ENCODE measurements at places on chromosomes 6 and 20.

GRCh38 chr6:82951389-82951788, 114.3 kb downstream of the UBE3D start:
- no peak for DNase-seq

GRCh38 chr6:39416728-39417127, 94.2 kb upstream of the KCNK16 start:
- DNase-seq = peak; percentile 69

DNA sequence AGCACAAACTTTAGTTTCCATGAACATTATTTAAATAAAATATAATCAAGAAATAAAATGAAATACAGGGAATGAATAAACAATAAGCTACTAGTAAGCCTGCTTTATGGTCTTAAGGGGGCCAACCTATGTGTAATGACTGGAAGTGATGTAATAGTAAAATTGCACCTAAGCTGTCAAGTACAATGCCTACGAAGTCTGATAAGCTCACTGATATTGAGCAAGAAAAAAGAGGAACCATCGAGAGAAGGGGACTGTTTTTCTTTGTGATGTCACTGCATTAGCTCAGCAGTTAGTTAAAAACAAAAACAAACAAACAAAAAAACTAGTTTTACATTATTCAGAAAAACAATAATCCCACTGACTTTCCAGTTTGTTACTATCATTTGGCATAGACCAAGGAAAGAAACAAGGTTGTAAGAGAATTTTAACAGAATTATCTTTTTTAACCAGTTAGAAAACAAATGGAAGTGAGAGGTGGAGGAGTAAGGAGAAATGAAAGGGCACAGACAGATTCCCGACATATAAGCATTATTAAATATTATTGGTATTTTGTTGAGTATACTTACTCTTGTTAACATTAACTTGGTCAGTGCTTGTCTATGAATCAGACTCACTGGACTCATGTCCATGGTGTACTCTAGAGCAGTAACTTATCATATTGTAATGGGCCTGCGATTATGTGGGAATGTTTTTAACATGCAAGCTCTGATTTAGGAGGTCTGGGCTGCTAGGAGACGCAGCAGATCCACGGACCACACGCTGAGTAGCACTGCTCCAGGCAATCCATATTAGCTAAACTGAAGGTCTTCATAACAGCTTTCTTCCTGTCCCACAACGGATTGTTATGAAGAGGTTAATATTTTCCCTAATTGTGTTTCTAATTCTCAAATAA, 99.6 kb upstream of the HMGCLL1 start:
- peak; percentile 48 for DNase-seq

- no peak for DNase-seq
Observed at GRCh38 chr6:47245745-47246371, 63.8 kb downstream of the TNFRSF21 start.

DNA sequence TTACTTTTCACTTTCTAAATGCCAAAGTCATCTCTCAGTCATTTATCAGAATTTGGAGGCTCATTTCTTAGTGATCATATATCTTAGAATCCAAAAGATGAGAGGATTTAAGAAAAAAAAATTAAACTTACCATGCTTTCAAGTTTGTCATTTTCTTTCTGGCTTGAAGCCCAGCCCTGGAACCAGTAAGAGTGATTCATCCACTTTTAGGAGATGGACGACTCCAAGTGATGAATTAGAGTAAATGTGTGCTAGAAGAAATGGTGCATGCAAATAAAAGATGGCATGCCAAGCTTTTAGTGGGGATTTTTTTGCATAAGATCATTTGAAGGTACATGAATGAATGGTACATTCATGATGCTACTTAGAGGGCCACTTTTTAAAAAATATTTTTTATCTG, 20.1 kb downstream of the PLCB1 start:
- DNase-seq = peak; percentile 52

GRCh38 chr6:97677626-97678025, 394.6 kb upstream of the MMS22L start:
- no peak for DNase-seq

DNA sequence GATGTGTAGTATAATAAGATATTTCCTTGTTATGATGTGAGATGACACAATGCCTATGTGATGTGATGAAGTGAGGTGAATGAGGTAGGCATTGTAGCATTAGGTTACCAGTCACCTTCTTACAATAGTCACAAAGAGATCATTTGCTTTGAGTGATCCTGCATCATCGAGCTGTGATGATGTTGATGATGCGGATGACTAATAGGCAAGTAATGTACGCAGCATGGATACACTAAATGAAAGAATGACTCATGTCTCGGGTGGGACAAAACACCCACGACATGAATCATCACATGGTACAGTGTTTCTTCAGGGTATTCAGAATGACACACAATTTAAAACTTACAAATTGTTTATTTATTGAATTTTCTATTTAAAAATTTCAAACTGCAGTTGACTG, 806.3 kb upstream of the GJE1 start:
- DNase-seq = peak; percentile 98

DNA sequence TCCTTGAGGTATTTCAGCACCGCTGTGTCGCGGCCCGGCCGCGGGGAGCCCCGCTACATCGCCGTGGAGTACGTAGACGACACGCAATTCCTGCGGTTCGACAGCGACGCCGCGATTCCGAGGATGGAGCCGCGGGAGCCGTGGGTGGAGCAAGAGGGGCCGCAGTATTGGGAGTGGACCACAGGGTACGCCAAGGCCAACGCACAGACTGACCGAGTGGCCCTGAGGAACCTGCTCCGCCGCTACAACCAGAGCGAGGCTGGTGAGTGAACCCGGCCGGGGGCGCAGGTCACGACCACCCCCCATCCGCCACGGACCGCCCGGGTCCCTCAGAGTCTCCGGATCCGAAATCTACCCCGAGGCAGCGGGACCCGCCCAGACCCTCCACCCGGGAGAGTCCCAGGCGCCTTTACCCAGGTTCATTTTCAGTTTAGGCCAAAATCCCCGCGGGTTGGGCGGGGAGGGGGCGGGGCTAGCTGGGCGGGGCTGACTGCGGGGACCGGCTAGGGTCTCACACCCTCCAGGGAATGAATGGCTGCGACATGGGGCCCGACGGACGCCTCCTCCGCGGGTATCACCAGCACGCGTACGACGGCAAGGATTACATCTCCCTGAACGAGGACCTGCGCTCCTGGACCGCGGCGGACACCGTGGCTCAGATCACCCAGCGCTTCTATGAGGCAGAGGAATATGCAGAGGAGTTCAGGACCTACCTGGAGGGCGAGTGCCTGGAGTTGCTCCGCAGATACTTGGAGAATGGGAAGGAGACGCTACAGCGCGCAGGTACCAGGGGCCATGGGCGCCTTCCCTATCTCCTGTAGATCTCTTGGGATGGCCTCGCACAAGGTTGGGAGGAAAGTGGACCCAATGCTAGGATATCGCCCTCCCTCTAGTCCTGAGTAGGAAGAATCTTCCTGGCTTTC, 693 bp downstream of the HLA-F start:
- no peak for DNase-seq

DNA sequence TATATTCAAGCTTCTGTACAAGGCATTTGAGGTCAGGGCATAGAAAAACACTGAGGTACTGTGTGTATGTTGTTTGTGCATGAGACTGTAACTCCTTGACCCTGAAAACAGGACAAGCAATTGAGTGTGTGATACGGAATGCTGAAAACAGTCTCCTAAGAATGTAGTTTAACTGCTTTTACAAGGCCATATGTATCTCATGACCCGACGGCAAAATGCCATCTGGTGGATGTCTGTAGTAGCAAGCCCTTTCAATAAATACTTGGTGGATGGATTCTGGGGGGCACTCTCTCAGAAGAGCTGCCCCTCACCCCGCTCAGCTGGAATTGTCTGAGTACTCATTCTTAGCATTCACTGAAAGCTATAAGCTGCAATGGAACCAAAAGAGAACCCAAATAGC, 69.3 kb upstream of the EYS start:
- peak; percentile 13 for DNase-seq

DNA sequence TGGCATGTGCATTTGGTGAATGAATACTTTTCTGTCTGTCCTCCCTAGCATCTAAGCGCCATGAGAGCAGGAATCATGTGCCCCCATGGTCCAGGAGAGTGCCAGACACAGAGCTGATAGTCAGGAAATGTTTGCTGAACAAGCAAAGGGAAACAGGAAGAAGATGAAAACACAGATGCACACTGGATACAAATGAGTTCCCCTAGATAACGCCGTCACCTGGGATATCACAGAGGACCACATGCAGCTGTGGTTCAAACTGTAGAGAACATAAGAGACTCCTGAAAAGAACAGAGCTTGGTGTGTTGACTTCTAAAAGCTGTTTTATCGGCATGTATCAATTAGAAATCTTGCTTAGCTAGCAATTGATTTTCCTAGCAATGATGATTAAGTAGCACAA, 293.7 kb downstream of the BTBD3 start:
- no peak for DNase-seq

DNA sequence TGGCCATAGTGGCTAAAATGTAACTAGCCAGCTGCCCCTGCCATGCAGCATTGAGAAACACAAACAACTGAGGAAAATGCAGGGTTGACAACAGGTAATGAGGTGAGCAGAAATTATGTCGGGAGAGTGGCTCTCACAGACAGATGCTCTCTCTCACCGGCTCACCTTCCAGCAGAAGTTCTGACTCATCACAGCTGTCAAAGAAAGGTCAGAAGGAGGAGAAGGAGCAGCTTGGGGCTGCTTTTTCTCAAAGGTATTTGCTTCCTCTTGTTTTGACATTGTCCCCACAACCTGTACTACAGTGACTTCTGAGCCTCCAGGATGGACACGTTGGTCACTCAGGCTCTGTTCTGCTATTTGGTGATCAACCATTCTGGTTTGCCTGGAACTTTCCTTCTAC, 190.5 kb upstream of the HEY2 start:
- no peak for DNase-seq

DNA sequence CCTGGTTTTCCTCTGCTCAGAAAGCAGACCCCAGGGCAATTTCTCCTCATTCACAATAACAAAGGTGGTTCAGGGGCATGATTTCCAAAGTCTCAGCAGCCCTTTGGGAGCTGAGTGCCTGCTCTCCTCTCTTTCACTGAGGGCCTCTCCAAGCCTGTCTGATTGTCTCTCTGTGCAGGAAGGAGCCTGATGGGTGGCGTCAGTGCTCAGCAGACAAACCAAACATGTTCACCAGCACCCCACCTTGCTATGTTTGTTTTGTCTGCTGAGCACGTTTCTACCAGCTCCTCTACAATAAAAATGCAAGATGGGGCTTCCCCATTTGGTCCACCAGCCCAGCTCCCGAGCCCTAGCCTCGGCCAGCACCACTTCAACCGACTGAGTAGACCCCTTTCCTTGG, 25.4 kb upstream of the TCP11 start:
- no peak for DNase-seq

DNA sequence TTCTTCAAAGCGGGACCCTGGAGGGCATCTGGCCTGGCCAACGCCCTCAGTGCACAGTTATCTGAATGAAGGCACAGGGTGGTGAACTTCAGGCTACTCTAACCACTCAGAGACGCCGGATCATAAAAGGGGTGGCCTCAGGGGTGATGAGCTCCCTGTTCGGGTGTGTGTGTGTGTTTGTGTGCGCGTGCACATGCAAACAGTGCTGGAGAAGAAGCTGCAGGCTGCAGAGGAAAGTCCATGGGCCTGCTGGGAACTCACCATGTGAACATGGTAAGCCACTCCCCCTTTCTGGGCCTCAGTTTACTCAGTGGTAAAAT, 42.0 kb downstream of the KIAA1755 start:
- DNase-seq = no peak

GRCh38 chr6:27672113-27672799, 199.4 kb upstream of the ZNF184 start:
- DNase-seq = peak; percentile 73

- no peak for DNase-seq
Observed at GRCh38 chr20:46330072-46330763, 21.9 kb upstream of the CDH22 start.

GRCh38 chr6:41209547-41210320, 8.8 kb upstream of the TREML2 start:
- DNase-seq = no peak

DNA sequence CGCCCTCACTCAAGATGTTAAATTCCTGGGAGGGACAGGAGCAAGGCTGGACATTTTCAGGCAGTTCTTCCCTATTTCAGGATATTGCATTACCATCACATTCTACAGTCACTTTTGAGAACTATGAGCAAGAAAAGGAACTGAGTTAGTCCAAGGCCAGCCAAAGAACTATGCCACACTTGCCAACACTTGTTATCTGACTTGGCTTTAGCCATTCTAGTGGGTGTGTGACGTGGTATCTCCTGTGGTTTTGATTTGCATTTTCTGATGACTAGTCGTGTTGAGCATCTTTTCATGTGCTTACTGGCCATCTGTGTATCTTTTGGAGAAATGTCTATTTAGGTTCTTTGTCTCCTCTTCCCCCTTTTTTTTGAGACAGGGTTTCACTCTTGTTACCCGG, 12.0 kb downstream of the XRN2 start:
- DNase-seq = peak; percentile 46

GRCh38 chr6:46273911-46274310, 103.1 kb upstream of the ENPP5 start:
- DNase-seq = no peak

- no peak for DNase-seq
Observed at GRCh38 chr6:144341831-144342527, 56.8 kb downstream of the UTRN start.

DNA sequence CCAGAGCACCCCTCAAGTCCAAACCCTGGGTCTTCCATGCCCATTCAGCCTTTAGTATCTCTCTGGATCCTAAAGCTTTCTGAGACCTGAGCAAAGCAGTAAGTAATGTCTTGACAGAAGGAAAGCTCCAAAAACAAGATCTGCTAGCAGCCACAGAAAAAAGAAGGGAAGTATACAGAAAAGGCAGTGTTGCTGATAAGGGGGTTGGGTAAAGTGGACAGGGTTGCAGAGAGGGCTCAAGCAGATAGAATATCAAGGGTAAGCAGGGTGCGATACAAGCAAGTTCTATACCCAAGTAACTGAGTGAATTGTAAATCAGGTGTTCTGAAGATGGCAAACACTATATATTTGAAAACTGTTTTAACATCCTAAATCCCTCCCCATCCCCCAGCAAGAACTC, 113.4 kb upstream of the CARMIL1 start:
- DNase-seq = no peak

DNA sequence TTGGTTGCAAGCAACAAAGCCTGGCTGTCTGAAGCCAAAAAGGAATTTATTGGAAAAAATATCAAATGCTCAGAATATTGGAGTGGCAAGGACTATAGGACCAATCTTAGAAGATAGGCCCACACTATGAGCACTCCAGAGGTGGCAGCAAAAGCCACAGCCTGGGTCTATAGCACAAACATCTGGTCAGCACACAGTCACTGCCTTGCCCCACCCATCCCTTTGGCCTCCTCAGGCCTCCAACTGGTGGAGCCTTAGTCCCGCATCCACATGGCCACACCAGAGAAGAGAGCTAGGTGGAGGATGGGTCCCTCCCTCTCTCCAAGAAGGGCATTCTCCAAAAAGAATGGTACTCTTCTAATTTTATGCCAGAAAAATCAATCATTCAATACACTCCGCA, 14.0 kb downstream of the NUDT3 start:
- DNase-seq = no peak
